ENCODE measurements at places on chromosomes 12 and 14. TPM values are rescaled to one million over a fixed set of nuclear protein-coding genes. Genes with fewer than 3 reads are reported as not detected.

DNA sequence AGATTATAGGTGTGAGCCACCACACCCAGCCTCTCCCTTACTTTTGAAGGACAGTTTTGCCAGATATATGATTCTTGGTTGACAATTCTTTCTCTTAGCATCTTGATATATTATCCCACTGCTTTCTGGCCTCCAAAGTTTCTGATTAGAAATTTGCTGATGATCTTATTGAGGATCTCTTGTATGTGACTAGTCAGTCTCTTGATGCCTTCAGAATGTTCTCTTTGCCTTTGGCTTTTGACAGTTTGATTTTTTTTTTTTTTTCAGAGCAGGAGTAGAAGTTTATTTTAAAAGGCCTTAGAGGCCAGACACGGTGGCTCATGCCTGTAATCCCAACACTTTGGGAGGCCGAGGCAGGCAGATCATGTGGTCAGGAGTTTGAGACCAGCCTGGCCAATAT is 32.6 kb downstream of the IFT81 start:
- DNase-seq, result no peak

DNA sequence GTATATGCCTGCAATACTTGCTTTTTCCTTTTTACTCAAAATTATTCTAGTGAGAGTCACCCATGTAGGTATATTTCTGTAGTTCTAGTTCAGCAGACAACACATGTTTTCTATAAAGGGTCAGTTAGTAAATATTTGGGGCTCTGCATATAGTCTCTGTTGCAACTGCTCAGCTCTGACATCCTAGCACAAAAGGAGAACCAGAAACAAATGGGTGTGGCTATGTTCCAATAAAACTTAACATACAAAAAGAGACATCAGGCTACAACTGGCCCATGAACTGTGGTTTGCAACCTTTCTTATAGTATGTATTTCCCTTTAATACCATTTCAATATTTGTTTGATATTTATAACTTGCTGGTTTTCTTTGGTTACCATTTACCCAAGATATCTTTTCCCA is 11.9 kb downstream of the NT5DC3 start:
- DNase-seq, result no peak

- no peak for DNase-seq
Observed at GRCh38 chr12:49200919-49201594, 12.2 kb upstream of the TUBA1A start.

GRCh38 chr12:94012590-94012989 is 135.8 kb upstream of the PLXNC1 start:
- DNase-seq, result no peak

- DNase-seq, result no peak
Observed at GRCh38 chr12:46480316-46480715, 107.7 kb upstream of the SLC38A2 start.

CCDC177 gene
- total RNA-seq, result not detected

All from left ventricle myocardium inferior (tissue), 1 donor.